ENCODE measurements at places on chromosomes 6 and 20.
A peak's percentile ranks its signal among the peaks of the same experiment; 100 is the strongest.

- DNase-seq: no peak
Observed at GRCh38 chr6:39806278-39806677, 14.1 kb downstream of the DAAM2 start.

DNA sequence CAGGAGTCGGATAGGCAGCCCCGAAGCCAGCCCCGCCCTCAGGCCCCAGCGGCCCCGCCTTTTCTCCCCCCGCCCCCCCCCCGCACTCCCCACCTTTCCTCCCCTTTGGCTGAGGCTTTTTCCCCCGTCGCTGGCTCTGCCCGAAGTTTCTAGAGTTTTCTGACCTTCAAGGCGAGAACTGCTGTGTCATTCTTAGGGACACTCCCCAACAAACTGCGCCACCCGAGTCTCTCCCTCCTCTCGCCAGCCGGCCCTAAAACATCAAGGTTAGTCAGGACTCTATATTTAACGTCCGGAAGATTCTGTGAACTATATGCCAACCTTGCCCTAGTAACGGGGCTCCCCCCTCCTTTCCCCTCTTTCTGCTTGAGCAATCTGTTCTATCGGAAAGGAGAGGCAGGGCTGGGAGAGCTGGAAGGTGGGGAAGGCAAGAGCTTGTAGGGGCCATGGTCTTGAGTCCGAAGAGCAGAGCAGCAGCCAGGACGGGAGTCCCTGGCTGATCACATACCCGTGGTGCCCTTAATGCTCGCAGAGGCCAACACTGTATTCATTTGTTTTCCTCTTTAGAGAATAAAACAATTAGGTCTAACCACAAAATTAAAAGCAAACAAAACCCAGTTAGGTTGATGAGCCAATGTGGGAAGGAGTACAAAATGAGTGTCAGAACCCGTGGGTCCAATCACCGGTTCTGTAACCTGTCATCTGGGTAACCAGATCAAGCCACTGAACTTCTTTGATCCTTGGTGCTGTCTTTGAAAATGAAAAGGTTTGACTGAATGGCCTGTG is 5.3 kb upstream of the HSPA1B start:
- DNase-seq: peak; percentile 70

- no peak for DNase-seq
Observed at GRCh38 chr6:12336121-12336971, 46.2 kb downstream of the EDN1 start.

- no peak for DNase-seq
Observed at GRCh38 chr20:61593516-61593915, 341.5 kb downstream of the CDH4 start.

- DNase-seq: no peak
Observed at GRCh38 chr20:36411861-36412454, 105.8 kb downstream of the DLGAP4 start.

DNA sequence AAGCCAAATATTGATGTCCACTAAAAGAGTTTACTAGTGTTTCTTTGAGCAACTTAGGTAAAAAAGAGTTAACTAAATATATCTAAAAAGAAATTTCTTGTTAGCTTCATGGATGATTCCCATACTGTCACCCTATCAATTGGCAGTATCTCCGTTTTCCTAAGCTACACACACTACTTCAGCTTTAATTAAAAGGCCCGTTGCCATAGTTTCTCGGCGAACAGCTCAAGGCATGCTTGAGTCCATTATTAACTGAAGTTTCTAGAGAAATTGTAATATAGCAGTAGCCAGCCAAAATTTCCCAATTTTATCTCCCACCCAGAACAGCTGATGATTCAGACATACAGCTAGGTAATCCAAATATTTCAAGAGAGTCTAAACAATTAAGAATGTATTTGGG is 20.0 kb upstream of the BEND6 start:
- DNase-seq: no peak

GRCh38 chr6:50289366-50289765 is 239.6 kb upstream of the DEFB112 start:
- DNase-seq: no peak

GRCh38 chr6:52522655-52523054 is 54.2 kb downstream of the TRAM2 start:
- no peak for DNase-seq

GRCh38 chr20:58760856-58761255 is 68.3 kb downstream of the NPEPL1 start:
- no peak for DNase-seq

GRCh38 chr6:77228279-77228678 is 235.0 kb downstream of the HTR1B start:
- DNase-seq: no peak
